Cerebellar nuclear complex (tissue), 1 donor: ENCODE measurements at places on chromosomes 1 and 21.

- DNase-seq = no peak
These were observed 4.9 kb downstream of the ARHGEF19 start for GRCh38 chr1:16207318-16208269.

- DNase-seq = no peak
These were observed 41.2 kb upstream of the CYYR1 start for GRCh38 chr21:26614251-26614650.

DNA sequence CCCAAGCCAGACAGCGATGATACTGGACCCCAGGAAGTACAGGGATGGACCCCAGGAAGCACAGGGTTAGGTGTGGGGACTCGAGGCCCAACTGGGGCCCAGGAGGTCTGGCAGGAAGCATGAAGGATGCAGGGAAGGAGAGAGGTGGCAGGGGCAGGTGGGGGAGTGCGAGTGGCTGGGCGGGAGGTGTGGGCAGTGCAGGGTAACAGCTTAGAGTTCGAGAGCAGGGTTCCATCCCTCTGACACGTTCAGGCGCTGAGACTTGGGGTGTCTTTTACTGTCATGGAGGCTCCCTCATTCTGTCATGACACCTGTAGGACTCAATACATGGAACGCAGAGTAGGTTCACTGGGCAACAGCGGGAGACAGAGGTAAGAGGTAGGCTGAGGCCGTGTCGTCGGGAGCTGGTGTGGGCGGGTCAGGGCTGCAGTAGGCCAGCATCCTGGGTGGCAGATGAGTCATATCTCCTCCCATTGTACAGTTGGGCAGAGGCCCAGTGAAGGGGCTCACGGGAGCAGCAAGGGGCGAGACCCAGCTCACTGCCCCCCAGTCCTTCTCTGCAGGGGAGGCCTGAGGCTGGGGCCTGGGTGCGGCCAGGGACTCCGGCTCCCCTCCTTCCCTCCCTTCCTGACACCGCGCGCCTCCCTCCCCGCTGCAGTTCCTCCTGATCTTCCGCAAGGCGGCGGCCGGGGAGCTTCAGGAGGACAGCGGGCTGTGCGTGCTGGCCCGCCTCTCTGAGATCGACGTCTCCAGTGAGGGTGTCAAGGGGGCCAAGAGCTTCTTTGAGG is 11.6 kb upstream of the CTRC start:
- no peak for DNase-seq

- no peak for DNase-seq
These were observed 5.5 kb downstream of the RNF223 start for GRCh38 chr1:1068517-1069055.

DNA sequence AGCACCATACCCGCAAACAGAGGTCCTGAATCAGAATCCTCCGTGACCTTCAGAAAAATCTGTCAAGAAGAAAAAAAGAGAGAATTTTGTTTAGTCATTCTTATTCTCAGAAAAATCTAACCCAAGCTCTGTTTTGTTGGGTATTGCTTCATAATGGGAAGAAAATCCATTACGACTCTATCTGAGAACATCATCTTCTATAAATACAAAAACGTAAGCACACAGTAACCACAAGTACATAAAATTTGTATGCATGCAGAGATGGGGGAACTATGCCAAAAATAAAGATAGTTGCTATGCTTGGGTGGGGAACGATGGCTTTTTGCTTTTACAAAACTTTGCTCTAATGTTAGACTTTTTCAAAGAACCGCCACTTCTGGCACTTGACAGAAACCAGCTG is 84.2 kb downstream of the ABCA4 start:
- DNase-seq = no peak

DNA sequence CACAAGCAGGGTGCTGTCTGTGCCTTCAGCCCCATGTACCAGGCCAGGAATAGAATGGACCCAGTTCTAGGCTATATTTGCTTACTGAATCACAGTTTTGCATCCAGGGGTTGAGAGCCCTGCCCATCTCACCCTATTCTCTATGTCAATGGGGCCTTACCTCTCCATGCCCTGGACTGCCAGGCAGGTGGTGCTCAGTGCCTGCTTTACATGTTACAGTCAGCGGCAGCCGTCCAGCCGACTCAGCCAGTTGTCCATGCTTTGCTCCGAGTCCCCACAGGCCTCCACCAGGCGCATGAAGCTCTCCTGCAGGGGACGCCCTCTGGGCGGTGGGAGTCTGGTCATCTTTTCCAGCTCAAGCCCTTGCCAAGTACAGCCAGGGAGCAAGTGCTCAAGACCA is 12.2 kb upstream of the FAM167B start:
- no peak for DNase-seq

- DNase-seq = no peak
These were observed 21.5 kb upstream of the ST6GALNAC3 start for GRCh38 chr1:76053021-76053420.

DNA sequence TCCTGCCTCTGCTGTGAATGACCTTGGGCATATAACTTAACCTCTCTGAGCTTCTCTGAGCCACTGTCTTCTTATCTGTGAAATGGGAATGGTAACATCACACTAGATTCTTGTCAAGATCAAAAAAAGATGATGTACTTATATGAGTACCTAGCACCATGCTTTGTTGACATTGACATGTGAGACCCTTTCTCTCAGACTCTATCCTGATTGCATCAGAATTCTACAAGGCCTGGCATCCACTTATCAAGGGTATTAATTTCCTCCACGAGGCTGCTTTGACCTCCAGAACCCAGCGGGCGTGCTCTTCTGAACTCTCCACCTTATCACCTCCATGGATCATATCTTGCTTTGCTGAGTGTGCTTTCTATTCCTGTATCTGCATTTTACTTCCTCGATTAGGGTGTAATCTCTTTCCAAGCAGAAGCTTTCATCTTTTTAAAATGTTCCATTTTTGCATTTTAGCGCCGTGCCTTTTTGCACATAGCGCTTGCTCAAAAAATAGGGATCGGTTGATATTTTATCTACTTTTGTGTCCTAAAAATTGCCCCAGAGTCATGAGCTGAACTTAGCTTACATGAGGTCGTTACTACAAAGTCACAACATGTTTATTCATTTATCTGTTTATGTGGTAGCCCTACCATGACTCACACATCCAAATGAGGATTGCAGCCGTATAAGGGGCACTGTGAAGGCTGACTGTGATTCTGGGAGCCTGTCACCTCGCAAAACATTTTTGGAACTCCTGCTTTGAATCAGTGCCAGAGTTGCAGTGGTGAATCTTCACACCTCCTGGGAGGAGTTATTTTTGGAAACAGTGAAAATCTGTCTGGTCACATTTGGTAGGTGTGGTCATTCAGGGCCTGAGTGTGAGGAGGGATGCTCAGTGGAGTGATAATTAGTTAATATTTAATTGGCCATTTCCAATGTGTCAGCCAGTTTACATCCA is 63.2 kb downstream of the IER5 start:
- DNase-seq = no peak

GRCh38 chr1:93324486-93325464 is 20.9 kb upstream of the DR1 start:
- no peak for DNase-seq

DNA sequence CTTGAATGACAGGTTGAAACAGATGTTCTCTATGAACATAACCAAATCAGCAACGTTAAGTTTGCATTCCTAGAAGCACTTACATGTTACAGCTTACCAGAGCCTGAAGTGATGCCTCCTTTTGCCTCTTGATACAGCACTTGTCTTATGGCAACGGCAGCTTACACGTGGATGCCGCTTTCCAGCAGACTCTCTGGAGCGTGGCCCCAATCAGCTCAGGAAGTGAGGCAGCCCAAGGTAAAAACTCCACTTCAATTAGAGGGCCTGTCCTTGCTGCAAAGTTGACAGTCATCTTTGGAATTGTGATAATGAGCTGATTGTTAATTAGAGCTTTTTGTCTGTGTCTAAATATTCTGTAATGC is 345.1 kb downstream of the RYR2 start:
- no peak for DNase-seq

DNA sequence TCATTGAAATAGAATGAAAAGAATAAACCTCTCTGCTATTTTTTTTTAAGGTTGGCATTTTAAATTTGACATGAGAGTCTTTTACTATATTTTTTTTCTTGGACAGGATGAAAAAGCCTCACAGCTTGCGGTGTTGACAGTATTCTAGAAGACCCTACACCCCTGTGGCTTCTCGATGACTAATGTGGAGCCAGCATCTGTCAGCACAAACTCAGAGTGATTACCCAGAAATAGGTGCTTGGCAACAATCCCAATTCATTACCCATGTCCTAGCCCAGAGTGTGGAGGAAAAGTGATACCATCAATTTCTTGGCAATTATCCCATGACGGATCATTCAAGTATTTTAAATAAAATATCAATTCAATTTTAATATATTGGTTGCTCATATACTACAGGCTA is 186.8 kb upstream of the MAP1LC3C start:
- DNase-seq = no peak

GRCh38 chr1:57599236-57599994 is 175.6 kb upstream of the DAB1 start:
- no peak for DNase-seq

- DNase-seq = no peak
These were observed 10.6 kb downstream of the CDC14A start for GRCh38 chr1:100362821-100363466.

DNA sequence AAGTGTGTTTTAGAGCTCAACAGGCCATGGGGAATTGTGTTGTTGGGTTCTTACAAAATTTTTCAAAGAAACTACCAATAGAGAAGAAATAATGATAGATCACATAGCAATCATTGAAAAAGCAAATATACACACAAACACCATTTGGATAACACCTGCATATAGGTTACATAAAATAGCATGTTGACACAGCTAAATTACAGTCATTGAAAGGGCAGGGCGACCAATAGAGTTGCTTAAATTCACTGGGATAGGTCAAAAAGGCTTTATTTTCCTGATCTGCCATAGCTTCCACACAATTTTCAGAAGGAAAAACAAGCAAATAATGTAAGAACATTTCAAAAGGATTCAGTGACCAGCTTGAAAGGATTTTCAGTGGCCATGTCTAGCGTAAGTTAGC is 57.9 kb upstream of the FGGY start:
- no peak for DNase-seq

GRCh38 chr1:14522077-14522925 is 76.2 kb upstream of the KAZN start:
- no peak for DNase-seq

GRCh38 chr21:45371655-45372054 is 33.3 kb upstream of the COL18A1 start:
- no peak for DNase-seq
